CD4-positive, alpha-beta T cell treated with Interleukin-2 at 100 ng/mL for 4 hours (primary cell): ENCODE measurements at places on chromosomes 12 and 14.

GRCh38 chr12:123715195-123715594, 3.0 kb downstream of the ATP6V0A2 start:
- peak; percentile 4 for DNase-seq

- DNase-seq, result no peak
Observed at GRCh38 chr12:20731274-20731673, 36.1 kb downstream of the SLCO1C1 start.

GRCh38 chr14:81172881-81173280, 47.9 kb downstream of the GTF2A1 start:
- no peak for DNase-seq

DNA sequence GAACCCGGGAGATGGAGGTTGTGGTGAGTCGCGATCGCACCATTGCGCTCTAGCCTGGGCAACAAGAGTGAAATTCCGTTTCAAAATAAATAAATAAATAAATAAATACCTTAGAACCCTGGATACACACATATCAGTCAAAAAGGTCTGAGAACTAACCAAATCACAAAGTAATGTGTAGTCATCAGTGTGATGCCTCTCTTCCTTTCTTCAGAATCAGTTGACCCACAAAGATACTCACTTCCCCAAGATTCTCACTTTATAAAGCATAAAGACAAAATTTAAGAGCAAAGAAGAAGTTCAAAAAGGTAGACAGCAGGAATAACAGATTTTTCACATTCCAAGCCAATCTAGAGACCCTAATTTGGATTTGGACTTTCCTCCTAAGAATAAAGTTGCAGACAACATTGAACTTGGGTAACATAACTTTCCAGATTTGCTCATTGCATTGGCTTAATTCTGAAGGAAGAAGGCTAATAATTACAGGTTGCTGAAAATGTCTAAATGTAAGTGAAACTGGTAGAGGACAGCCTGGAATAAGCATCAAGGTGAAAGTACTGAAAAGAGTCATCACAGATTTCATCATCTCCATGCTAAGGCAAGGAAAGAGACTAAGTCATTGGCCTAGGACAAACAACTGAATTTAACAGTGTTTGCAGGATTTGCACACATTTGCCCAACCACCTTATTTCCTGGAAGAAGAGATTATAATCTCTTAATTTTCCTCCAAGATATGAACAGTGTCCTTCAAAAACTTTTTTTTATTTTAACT, 17.4 kb downstream of the TMED10 start:
- no peak for DNase-seq

DNA sequence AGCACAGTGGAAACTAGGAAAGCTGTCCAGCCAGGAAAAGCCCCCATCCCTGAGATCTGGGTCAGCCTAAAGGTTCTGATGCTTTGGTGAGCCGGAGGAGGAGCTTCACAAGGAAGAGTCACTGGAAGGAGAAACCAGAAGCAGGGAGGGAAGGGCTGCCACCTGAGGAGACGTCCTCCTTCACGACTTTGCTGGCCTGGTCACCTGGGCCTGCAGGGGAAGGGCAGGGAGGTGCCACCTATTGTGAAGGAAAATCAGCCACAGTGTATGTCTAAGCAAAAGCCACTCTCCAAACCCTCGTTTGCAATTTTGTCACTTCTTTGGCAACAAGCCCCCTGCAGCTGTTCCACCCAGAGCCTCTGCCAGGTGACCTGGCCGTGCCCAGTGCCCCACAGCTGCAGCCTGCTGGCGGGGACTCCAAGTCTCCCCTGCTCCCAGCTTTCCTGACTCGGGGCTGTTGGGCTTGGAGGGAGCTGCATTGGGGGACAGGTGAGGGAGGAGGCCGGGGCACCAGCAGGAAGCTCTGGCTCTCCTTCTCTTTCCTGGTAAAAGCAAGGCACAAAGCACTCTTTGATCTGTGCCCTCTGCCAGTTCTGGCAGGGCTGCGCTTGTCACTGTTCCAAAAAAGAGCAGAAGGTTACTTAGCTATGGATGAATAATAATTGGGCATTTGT, 120.9 kb upstream of the BCL2L14 start:
- no peak for DNase-seq
